GM23338 (cell line): ENCODE measurements at places on chromosomes 3 and 15.

DNA sequence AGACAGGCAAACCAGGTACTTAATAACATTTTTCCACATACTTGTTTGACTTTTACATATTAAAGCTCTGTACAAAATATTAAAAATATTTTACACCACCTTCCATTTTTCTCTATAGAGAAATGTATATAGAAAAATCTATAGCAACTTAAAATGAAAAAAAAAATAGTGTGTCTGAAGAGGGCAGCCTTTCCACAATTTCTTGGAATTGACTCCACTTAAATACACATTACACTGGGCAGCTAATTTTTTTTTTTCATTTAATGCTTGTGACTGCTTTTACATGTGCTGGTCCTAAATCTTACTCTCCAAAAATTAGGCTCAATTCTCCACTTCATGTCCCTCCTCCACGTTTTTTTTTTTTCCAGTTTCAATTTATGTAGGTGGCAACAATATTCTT is 427.0 kb upstream of the RBMS3 start:
- no peak for DNase-seq

DNA sequence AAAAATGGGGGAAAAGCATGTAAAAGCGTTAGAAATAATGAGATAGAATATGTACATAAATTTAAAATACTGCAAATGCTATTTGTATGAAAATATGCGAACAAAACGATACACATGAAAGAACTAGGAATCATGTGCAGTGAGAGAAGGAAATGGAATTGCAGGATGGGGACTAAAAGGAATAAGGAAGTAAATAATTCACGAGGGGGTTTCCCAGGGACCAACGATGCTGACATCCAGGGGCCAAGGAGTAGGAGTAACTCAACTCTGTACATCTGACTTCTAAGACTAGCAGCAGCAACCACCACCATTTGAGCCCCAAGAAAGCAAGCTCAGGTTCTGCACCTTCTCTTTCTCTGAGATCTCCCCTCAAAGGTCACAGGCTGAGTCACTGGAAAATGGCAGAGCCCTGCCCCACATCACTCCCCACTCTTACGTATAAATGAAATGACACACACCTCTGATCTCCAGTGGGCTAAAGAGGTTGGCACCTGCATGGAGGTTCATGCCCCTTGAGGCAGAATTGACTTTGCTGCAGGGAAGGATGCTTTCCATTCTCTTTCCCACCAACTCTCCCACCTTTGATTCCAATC is 100.0 kb upstream of the DLG1 start:
- no peak for DNase-seq

- DNase-seq: no peak
These were observed 335.1 kb upstream of the DCBLD2 start for GRCh38 chr3:99236576-99236975.

GRCh38 chr3:106678657-106679390 is 698.4 kb upstream of the CCDC54 start:
- no peak for DNase-seq

- DNase-seq: no peak
These were observed 1.2 kb downstream of the PRICKLE2 start for GRCh38 chr3:64223791-64224745.

- no peak for DNase-seq
These were observed 328.7 kb downstream of the C3orf38 start for GRCh38 chr3:88478460-88478859.
